ENCODE measurements at places on chromosomes 4 and X. TPM values are rescaled to one million over a fixed set of nuclear protein-coding genes. Genes with fewer than 3 reads are reported as not detected.
A peak's percentile ranks its signal among the peaks of the same experiment; 100 is the strongest.

DNA sequence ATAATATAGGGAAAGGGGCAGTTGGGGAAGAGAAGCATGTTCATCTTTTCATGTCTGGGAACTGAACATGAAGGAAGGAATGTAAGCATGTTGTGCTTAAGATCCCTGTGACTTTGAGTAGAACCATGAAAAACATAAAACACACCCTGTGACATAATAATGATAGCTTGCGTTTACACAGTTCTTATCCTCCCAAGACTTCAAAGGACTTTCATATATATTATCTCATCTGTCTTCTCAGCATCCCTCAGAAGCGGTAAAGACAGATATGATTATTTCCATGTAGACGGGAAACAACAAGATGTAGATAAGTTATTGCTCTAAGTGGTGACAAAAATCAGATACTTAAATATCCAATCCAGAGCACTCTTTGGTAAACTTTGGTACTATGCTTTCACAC is 3.3 kb upstream of the SH3RF1 start:
- no peak for DNase-seq

- peak; percentile 53 for DNase-seq
Observed at GRCh38 chrX:14095702-14096101, 66.0 kb upstream of the GEMIN8 start.

- no peak for DNase-seq
Observed at GRCh38 chr4:184097241-184097605, 120.5 kb downstream of the ENPP6 start.

GRCh38 chr4:5018096-5018495 is 1.2 kb downstream of the CYTL1 start:
- DNase-seq = no peak

- no peak for DNase-seq
Observed at GRCh38 chr4:55386840-55387239, 8.9 kb upstream of the TMEM165 start.

DNA sequence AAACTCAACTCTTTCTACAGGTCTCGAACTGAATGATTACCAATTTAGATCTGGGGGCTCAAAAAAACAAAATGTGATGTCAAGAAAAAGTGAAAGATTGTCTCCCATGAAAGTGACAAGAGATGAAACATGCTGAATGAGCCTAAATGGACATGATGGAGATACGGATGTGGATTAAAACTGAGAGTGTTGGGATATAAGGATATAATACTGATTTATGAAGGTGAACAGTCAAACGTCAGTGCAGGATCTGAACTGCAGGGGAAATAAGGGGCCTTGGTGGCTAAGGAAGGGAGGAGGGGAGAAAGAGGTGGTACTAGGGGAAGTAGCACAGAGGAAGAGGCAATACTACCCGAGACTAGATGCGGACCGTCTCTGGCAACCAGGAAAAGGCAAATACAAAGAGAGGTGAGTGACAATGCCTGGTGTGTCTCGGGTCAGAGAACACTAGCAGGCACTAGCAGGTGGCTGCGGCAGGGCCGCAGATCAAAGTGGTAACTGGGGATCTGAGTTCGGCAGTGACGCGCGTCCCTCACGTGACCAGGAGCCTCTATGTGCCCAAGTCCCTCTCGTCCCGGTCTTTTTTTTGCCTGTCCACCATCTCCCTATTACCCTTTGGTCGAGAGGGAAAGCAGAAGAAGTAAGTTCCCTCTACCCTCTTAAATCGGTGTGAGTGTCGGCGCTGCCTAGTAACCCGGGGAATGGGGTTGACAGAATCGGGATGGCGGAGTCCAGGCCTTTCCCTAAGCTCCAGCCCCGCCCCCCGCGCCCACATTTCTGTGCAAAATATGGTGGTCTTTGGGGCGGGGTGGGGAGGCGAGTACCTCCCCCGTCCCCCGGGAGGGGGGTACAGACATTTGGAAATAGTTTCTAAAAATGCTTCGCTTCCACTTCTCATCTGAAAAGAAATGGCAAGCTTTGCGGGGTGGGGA is at the start of gene TCEAL1:
Gene TCEAL1 (plus strand): TSS at position 590 of the 932 bp plus-strand sequence. CDS start 942 bp downstream, outside the sequence.
- peak; percentile 47 for DNase-seq

GRCh38 chr4:176193938-176194337 is 1.4 kb downstream of the SPATA4 start:
- DNase-seq = no peak

GRCh38 chr4:150387981-150388380 is 194.0 kb upstream of the MAB21L2 start:
- DNase-seq = no peak

DNA sequence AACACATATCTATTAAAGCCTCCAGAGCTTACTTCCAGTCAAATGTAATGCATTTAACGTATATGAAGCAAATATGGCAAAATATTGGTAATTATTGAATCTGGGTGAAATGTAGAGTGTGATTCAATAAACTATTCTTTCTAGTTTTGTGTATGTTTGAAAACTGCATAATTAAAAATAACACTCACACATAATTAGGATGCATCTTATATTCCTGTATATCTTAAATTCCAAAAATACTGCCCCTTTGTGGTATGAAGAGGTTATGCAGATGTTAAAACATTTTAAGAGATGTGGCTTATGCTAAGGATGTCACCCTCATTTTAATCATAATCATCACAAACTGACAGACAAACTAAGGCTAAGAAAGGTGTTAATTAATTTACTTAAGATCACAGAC is 182.9 kb downstream of the COX18 start:
- no peak for DNase-seq

GRCh38 chr4:152328582-152328981 is 207.3 kb downstream of the FBXW7 start:
- no peak for DNase-seq

DNA sequence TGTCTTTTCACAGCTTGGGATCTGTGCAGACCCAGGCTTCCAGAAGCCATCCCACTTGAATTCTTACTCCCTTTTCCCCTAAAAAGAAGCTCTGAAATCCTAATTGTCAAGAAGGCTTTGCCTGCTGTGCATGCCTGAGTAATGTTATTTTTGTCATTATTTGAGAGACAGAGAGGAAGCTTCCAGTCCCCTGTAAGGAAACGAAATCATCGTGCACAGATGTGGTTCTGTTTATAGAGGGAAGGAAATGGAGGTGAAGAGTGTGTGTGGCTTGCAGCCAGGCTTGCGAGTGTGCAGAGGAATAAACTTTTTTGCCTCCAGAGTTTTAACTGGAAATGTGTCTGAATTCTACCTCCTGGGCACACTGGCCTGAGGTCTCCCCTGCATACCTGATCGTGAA is 70.2 kb downstream of the TBL1X start:
- DNase-seq = no peak

DNA sequence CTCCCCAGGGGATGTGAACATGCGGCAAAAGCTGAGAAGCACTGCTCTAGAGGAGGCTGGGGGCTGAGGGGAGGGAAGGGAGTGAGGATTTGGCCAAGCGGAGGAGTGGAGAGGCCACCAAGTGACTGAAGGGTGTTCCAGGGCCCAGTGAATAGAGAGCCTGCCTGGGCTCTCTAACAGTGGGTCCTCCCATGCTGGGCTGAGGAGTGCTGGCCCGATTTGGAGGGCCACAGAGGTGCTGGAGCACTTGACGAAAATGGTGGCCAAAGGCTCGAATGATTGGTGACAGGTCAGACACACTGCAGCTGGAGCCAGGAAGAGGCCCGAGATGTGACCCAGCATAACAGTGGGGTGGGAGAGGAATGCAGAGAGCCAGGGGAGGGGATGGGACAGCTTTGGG is 37.5 kb upstream of the MAP3K15 start:
- DNase-seq = no peak

The SASH3 gene
- not detected for total RNA-seq

The DCLK2 gene
- total RNA-seq = 36.8 TPM

The NAA11 gene
- total RNA-seq = not detected

The SPANXD gene
- not detected for total RNA-seq

Data from glutamatergic neuron (in vitro differentiated cells).